ENCODE measurements at places on chromosomes 3 and 15.

DNA sequence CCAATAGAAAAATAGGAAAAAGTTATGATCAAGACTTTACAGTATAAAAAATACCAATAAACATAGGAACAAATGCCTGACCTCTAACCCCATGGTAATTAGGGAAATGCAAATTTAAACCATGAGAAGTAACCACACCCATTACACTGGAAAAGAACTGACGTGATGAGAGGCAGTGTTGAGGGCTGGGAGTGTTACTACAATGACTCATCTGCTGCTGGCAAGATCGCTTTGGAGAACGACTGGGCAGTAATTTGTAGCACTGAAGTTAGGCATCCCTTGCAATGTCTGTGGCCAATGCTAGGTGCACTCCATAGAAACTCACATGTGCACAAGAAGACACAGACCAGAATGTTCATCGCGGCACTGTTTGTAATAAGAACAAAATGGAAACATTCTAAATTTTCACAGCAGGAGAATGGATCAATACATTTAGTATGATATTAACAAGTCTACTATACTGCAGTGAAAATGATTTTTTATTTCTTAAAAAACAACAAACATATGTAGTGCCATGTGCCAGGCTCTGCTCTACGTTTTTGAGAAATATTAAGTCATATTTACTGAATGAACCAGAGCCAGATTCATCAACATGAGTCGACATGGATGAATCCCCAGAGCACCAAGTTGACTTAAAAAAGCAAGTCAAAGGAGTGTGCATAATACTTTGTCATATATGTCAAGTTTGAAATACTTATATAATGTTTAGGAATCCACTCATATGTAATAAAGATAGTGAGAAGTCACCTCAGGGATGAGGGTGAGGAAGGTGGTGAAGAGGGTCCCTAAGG, 37.6 kb upstream of the EPHB3 start:
- DNase-seq, result no peak

DNA sequence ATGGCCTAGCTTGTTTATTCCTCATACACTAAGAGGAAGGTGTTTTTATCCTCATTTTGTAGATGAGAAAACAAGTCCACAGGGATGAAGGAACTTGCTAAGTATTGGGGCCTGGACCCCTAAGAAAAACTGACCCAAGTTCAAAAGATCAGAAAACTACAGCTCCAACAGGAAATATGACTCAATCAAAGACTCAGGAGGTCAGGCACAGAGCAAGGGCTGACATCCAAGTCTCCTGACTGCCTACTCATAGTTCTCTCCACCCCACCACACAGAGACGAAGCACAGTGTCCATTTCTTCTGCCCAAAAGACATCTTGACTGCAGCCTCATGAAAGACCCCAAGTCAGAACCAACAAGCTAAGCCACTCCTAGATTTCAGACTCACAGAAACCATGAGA, 26.9 kb upstream of the TPM1 start:
- DNase-seq, result no peak

- no peak for DNase-seq
Observed at GRCh38 chr3:134487406-134487805, 1.5 kb downstream of the CEP63 start.

GRCh38 chr3:20136231-20136630, 49.8 kb downstream of the SGO1 start:
- DNase-seq, result no peak

GRCh38 chr3:69409831-69410230, 23.9 kb upstream of the FRMD4B start:
- no peak for DNase-seq

DNA sequence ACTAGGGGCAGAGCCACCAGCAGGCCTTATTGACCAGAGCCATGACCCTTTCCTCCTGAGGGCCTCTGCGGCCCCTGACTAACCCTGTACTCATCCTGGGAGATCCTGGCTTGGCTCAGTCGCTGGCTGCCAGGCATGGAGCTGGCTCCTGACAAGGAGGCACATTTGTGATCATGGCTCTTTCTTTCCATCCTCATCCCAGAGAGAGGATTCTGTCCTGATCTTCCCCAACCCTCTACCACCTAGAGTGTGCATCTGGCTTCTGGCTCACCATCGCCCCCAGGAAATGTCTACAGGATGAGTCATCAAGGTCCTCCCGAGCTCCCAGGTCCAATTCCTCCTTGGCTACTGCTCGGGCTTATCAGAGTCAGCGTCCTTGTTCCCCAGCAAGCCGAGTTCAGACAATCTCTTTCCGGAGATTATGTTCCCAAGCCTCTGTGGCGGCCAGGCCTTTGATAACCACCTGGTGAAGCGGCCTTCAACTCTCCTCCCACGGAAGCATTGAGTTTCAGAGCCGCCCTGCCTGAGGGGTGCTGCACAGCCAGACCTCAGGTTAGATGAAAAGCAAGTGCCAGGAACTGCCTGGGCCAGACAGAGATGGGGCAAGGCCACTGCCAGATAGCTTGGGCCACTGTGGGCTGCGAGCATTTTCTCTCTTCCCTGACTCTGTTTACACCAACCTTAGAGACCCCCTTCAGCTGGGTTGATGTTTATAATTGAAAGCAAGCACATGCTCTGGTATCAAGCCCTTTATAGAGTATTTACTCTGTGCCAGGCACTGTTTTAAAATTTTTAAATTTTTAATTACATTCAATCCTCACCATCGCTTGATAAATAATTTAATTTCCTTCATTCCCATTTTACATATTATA, 44.3 kb upstream of the MRPS22 start:
- DNase-seq, result no peak

DNA sequence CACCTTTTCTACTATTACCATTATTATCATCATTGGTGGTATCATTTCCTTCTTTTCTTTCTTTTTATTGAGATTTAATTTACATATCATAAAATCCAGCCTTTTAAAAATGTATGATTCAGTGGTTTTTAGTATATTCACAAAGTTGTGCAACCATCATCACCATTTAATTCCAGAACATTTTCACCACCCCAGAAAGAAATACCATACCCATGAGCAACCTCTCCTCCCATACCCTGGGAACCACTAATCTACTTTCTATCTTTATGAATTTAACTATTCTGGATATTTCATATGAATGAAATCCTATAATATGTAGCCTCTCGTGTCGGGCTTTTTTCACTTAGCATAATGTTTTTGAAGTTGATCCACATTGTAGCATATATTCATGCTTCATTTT, 29.1 kb downstream of the AAGAB start:
- DNase-seq, result no peak

DNA sequence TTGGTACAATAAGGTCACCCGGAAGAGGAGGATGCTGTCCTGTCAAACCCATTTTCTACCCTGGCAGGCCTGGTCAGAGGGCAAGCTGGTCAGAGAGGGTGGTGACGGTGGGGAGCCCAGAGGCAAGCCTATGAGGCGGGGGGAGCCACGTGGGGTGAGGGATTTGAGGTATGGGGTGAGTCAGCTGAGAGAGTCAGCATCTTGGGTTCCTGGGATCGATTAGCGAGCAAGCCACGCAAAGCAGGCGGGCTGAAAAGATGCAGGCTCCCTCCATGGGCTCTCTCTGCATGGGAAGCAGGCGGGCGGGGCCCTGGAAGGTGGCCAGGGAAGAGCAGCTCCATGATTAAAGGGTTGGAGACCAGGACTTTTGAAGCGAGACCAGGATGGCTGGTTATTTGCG, 48.1 kb downstream of the MAGEF1 start:
- no peak for DNase-seq

DNA sequence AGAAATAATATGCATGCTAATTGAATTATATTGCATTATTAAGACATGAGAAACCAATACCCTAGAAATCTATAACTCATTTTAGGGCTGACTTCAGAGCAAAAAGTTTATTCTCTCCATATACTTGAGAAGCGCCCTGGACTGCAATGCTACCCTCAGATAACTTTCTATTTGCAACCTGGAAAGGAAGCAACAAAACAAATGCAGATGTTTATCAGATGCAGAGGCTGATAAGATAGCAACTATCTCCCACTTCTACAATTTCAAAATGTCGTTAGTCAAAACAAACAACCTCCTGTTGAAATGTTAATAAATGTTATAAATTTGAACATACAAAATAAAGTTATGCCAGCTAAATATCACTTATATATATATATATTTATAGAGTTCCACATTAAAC, 34.8 kb downstream of the HES1 start:
- no peak for DNase-seq

GRCh38 chr3:157438194-157438730, 1.6 kb downstream of the PTX3 start:
- no peak for DNase-seq
